ENCODE measurements at places on chromosomes 7 and 10.

DNA sequence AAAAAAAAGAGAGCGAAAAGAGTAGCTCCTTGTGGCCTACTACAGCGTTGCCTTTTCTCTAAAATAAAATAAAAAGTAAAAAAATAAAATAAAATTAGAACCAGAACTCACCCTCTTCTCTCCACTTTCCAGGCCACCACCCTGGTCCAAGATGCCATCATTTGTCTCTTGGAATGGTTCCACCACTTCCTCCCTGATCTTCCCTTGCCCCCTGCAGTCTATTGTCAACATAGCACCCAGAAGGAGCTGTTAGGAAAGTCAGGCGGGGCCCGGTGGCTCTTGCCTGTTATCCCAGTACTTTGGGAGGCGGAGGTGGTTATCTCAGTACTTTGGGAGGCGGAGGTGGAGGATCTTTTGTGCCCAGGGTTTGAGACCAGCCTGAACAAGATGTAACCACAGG lies 7.6 kb upstream of the GRID2IP start:
- peak; percentile 81 for DNase-seq

GRCh38 chr10:69842020-69842419 lies 40.3 kb downstream of the COL13A1 start:
- DNase-seq: no peak

- DNase-seq: no peak
These were observed 296.2 kb downstream of the LRRTM3 start for GRCh38 chr10:67221939-67222494.

- no peak for DNase-seq
These were observed 13.5 kb downstream of the SLK start for GRCh38 chr10:103980288-103980906.

GRCh38 chr7:25759286-25759685 lies 392.7 kb upstream of the NFE2L3 start:
- DNase-seq: no peak
